ENCODE measurements at places on chromosomes 3 and 15.
A peak's percentile ranks its signal among the peaks of the same experiment; 100 is the strongest.

- DNase-seq: no peak
These were observed 11.3 kb downstream of the MITF start for GRCh38 chr3:69750549-69750948.

- no peak for DNase-seq
These were observed 22.3 kb upstream of the SLMAP start for GRCh38 chr3:57733790-57734189.

DNA sequence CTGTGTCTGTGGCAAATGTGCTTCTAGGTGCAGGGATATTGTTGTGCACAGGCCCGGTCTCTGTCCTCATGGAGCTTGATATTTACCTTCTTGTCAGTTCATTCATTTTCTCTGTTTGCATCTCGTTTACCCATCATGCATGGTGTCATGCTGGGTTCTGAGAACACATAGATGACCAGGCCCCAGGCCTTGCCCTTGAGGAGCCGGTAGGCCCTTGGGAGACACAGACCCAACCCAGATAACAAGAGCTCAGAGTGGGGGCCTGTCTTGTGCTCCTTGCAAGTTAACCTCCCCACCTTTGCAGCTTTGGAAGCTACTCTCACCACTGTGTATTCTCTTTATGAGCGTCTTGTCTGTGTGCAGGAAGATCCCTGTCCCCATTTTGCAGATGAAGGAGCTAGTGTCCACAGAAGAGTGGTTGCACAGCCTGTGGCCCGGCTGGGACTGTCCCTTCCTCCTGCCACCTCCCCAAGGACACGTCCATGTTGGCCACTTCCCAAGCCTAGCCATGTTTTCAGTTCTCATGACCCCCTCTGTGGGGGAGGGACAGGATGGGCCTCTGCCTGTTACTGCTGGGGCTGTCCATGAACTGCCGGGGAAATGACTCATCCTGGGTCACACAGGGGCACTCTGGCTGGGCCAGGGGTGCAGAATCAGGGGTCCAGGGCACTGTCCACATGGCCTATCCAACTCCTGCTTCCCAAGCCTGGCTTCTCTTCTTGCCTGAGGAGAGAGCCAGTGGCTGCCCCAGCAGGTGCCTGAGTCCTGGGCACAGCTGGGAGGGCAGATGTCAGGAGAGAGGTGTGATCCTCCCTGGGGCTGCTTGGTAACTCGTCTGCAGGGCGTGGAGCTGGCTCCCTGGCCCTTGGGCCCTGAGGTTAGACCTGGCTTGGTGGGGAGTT, 3.4 kb downstream of the SNX33 start:
- DNase-seq: no peak

GRCh38 chr15:74610302-74610951, 5.2 kb upstream of the CLK3 start:
- no peak for DNase-seq

- no peak for DNase-seq
These were observed 251.9 kb downstream of the IGSF11 start for GRCh38 chr3:118782755-118783202.

DNA sequence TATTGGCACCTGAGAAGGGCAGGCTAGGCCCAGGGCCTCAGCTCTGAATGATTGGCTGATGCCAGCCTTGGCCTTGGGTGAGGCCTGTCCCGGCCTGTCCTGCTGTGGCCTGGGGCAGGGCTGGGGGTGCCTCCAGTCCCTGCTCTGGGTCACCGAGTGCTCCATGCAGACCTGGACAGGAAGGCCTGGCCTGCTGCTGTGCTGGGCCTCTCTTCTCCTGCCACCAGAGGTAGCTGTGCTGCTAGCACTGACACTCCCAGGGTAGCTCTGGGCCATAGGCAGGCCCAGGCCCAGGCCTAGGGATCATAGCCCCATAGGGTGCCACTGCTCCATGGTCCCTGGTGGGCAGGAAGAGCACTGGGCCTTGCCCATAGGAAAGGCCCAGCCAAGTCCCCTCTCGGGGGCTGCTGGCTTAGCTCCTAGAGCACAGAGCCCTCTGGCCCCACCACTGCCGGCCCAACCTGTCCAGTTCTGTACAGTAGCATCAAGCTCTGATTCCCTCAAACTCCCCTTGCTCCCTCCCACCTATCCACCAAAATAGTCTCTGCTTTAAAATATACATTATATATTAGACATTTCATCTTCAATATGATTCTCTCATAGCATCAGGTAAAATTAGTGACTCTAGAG, 18.2 kb downstream of the ABTB1 start:
- no peak for DNase-seq

DNA sequence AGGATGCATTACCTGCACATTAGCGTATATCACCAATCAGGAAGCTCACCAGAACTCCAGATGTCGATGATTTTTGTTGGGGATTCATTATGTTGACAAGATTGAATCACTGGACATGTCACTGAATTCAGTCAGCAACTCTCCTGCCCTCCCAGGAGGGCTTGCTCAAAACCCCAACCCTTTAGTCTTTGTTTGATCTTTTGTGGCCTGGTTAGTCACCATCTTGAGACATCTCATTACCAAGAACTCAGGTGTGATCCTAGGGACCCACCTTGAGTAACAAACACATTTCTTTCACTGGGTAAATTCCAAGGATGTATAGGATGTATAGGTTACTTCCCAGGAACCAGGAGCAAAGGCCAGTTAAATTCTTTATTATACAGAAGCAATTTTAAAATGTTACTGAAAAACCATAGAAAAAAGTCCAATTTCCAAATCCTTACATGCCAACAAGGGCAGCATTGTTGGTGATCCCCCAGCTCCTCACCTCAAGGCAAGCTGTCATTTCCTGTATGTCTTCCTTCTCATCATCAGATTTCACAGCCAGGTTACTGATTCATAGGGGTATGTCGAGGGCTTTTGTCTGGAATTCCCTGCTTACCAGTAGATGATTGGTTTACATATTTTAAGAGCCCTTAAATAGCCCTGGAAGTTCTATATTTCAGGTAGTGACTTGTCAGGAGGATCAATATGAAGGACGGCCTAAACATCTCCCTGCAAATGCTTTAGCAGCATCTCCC, 11.7 kb downstream of the SNRPN start:
- no peak for DNase-seq

DNA sequence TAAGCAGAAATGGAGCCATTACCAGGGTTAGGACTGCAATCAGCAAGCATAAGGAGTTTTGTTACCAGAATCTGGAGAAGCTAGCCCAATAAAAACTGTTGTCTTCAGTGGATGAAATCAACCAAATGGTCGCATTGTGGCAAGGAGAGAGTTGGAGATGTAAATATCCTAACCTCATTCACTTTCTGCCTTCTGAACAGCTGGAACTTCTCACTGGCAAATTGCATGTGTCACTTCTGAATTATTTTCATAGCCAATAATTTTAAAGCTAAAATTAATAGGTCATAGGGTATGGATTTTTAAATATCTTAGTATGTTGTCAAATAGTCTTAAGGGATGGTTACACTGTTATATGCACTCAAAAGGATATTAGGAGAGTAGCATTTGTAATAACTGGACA, 121.6 kb downstream of the SUCNR1 start:
- DNase-seq: no peak

DNA sequence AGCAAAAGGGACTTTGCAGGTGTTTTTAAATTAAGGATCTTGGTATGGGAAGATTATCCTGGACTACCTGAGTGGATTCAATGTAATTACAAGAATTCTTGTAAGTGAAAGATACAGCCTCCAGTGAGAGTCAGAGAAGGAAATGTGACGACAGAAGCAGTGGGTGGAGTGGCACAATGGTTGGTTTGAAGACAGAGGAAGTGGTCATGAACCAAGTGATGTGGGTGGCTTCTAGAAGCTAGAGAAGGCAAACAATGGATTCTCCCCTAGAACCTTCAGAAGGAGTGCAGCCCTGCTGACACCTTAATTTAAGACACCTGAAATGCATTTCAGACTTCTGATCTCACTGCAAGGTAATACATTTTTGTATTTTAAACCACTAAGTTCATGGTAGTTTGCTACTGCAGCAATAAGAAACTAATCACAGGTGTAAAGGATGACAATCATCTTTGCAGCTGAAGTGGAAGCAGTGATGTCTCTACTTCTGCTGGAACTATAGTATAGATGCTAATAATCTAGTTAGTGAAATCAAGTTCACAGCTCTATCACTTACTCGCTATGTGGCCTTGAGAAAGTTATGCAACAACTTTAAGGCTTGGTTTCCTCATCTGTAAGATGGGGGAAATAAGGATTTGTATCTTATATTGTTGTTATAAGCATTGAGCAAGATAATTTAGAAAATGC, 403.4 kb upstream of the SUCLG2 start:
- peak; percentile 66 for DNase-seq

DNA sequence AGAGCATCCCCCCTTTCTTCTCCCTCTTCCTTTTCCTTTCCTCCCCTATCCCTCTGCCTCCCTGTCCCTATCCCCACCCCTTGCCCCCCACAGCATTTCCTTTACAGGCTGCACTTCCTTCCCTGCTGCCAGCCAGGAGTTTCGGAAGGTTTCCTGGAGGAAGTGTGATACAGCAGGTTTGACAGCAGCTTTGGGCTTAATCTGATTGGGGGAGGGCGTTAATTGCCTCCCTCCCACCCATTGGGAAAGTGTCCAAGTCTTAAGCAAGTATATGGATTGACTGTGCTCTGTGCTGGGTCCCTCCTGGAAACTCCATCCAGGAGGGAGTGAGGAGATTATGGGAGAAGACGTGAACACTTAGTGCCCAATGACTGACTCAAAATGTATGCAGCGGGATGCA, 1.8 kb downstream of the SCAMP5 start:
- no peak for DNase-seq

DNA sequence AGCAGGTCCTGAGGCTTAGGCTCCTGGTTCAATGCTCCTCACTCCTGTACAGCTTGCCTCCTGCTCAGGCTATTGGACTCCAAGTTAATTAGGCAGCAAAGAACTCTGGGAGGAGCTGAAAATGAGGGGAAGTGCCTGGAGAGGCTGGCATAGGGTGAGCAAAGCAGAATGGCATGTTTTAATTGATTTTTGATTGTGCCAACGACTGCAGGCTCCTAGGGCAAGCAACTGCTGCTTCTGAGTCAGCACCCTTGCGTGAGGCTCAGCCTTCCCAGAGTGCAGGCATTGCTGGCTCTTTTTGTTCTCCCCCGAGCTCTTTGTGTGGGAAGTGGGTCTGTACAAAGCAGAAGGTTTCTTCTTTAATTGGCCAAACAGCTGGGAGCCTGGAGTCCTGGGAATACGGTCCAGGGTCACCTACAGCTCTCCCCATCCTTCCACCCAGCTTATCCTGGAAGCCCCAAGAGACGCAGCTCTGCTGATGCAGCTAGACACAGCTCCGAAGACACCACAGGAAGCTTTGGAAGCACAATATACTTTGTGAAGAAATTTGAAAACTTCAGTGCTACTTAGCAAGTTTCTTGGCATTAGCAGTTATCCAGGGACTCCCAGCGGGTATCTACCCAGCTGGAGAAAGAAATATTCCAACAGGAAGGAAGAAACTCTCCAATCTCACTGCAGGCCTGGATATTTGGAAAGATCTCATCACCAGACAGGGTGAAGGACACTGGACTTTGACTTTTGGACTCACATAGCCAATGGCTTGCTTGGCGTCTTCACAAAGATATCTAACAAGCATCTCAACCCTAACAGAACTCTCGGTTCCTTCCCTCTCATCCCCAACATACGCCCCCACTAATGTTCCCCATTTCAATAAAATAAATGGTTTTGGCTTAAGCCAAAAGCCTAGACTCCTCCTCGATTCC, 76.8 kb downstream of the BDH1 start:
- DNase-seq: no peak

- no peak for DNase-seq
These were observed at the start of gene SLC6A11 for GRCh38 chr3:10816019-10816862. SLC6A11 (plus strand) TSS chr3:10816228; CDS start chr3:10816266, 38 bp downstream.

DNA sequence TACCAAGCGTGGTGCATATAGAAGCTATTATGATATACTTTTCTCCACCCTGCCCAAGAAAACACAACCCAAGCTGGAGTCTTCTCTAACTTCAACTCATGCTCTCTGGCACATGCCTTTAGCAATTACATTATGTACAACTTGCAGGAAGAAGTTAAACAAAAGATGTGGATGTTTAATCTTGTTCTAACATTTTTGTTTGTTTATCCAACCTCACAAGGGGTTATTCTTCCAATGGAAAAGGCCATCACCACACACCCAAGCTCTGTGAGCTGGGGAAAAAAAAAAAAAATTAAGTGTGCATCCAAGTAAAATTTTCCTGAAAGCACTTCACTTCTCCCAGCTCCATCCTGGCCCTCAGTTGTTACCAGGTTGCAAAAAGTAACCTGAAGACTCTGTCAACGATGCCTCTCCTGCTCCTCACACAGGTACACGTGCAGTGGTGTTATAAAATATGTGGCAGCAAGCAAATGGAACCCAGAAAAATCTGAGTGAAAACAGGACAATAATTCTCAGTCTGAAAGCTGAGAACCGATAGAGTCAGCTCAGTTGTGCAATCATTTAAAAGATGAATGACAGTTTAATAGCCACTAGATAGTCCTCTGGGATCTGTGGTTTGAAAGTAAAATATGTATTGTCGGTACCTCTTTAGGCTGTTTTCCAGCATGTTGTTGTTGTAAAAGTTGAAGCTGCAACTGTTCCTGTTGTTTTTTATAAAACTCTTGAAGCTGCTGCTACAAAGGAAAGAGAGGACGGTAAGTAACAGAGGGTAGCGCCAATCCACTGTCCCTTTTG, 531.4 kb downstream of the FOXP1 start:
- no peak for DNase-seq

- peak; percentile 1 for DNase-seq
These were observed 1.0 kb downstream of the MYO9A start for GRCh38 chr15:72116731-72117485.

GRCh38 chr3:133448478-133449122, 48.7 kb downstream of the BFSP2 start:
- no peak for DNase-seq

DNA sequence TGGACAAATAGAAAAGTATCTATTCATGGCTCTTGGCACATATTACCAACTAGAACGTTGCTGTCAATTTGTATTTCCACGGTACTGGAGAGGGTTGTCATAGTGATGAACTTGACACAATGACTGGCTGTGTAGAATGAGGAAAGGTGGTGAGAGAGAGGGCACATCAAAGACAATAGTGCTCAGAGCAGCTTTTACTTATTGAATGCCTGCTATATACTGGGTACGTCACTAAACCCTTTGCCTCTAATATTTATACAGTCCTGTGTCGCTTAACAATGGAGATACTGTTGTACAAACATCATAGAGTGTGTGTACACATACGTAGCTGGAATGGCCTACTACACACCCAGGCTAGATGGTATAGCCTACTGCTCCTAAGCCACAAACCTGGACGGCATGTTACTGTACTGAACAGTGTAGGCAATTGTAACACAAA, 8.3 kb downstream of the TMPRSS7 start:
- DNase-seq: no peak

GRCh38 chr15:97144377-97144711, 813.8 kb downstream of the NR2F2 start:
- DNase-seq: no peak

GRCh38 chr3:4449043-4449805, 17.8 kb downstream of the SUMF1 start:
- DNase-seq: no peak
